ENCODE measurements at places on chromosomes 2 and 18.

DNA sequence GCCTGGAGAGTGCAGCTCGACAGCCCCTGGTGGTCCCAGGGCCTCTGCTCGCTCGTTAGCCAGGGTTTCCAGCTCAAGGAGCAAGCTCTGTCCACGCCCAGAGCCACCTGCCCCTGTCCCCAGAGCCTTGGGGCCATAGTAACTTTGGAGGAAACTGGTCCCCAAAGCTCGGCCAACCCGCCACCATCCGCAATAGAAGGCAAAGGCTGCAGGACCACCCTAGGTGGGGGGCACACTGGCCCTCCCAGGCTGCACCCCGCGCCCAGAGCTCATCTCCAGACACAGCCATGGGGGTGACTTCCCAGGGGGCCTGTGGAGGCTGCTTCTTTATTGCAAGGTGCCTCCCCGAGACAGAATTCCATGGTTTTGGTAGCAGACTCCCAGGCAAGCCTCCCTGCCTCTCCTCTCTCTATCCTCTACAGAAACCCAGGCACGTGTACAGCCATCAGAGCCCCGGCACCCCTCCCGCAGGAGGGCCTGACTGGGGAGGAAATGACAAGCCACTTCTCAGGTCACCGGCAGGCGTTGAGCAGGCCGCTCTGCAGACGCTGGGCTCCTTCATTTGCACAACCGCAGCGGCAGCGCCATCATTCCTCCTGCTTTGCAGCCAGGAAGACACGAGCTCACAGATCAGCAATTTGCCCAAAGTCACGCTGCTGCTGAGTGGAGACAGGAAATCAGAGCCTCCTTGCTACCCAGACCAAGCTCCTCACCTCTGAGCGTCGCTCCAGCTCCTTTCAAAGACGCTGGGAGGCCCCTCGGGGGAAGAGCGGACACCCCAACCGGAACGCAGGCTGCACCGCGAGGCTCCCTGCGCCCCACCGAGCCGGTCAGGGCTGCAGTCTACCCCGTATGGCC is 80.2 kb downstream of the NDUFA10 start:
- DNase-seq = no peak

DNA sequence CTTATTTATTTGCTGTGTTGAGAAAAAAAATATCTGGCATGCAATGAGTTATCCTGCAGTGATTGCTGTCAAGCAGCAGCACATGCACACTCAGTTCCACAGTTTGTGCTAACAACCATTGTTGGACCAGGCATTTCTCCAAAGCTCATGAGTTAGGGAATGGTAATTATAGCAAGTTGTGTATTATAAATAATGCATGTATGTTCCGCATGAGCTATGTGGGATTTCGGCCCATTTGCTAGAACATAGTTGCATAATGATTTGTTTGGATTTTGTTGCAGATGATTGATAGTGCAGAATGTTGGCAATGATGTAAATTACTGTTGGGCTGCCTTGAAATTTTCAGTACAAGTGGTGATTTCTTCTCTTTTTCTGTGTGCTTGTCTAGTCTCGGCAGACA is 10.7 kb downstream of the KCNJ3 start:
- DNase-seq = no peak

GRCh38 chr18:8990276-8991031 is 112.0 kb upstream of the NDUFV2 start:
- DNase-seq = no peak

DNA sequence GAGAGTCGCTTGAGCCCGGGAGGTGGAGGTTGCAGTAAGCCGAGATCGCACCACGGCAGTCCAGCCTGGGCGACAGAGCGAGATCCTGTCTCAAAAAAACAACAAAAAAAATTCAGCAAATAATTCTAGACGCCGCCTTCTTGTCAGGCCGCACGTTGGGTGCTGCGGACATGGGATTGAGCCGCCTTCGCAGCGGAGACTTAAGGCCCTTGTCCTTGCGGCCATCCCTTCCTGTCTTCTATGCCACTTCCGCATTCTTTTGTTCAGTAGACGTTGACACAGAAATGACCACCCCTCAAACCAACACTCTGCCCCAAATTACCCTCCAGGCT is 15.8 kb downstream of the PTPN18 start:
- no peak for DNase-seq

GRCh38 chr2:138237667-138238384 is 263.7 kb upstream of the SPOPL start:
- DNase-seq = no peak

DNA sequence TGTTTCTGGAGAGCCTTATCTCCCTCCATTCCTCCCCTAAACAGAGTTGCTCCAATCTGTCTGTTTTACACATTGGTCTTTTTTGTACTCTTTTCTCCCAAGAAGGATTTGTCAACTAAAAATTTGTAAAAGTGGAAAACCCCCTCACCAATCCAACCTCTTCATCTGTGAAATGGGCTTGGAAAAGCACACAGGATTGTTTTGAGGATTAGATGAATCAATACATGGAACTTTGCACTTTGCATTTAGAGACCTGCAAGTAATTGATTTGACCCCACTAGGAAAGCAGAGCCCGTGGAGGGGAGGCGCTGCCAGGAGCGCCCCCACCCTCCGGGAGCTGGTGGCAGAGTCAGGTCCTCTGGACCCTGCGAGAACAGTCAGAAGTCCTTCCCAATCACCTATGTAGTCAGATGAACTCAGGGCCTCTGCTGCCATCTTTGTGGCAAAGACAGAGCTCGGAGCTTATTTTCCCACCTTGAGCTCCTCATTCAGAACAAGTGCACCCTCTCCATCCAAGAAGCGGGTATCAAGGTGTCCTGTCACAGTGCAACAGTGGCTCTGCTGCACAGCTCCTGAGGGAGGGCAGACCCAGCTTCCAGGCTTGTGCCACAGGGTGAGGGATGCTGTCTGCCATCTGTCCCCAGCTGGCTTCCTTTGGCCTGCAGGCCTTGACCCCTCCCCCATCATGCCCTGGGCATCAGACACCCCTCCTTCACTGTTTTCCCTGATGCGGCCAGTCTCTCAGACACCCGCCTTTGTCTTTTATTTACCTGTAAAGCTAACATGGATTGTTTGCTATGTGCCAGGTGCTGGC is 1.7 kb upstream of the TMEM185B start:
- no peak for DNase-seq

DNA sequence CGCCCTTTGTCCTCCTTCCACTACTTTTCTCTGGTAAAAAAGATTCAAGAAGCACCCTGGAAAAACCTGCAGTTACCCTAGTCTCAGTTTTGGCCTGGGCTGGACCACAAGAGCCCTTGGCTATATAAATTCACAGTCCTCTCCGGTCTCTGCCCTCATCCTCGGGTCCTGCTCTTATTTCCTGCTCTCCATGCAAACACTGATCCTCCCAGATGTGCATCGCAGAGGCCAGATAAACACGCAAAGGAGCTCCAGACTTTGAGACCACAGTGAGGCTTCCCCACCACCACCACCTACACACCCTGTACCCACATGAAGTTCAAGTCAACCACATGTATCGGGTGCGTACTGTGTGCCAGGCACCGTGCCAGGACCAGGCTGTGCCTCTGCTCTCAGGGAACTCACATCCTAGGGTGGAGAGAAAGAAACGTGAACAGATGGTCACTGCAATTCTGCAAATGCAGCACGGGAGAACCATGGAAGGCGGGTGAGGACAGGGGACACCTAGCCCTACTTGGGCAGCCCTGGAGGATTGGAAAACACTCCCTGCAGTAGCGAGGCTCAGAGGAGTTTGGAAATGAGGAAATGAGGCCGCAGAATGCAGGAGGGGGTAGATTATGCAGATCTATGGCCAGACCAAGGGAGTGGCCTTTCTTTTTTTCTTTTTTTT is 7.4 kb downstream of the CTDSP1 start:
- DNase-seq = no peak

DNA sequence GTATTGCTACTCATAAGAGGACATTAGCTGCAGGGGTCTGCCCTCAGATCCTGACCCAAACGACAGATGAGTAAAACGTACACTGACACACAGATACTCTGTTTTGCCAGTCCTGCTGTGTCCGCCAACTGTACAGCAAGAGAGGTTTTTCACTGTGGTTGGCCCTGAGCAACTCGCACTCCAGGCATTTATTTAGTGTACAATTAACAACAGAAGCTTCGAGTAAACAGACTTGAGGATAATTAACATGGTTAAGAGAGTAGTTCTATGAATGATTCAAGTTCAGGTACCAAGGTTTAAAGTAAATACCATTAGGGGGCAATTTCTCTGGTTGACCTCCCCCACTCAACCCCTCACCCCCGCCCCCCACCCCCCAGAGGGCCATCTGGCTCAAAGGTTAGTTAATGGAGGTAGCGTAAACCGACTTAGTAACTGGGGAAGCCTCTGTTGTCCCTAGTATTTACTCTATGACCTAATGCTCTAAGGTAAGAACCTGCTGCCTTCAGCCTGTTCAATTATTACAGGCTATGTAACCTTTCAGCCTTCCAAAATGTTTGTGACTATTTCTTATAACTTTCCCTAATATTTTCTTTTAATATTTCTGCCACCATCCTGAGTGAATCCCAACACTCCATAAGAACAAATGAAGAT is 103.9 kb upstream of the XIRP2 start:
- no peak for DNase-seq

GRCh38 chr2:38794235-38794946 is 16.4 kb downstream of the GEMIN6 start:
- DNase-seq = no peak

DNA sequence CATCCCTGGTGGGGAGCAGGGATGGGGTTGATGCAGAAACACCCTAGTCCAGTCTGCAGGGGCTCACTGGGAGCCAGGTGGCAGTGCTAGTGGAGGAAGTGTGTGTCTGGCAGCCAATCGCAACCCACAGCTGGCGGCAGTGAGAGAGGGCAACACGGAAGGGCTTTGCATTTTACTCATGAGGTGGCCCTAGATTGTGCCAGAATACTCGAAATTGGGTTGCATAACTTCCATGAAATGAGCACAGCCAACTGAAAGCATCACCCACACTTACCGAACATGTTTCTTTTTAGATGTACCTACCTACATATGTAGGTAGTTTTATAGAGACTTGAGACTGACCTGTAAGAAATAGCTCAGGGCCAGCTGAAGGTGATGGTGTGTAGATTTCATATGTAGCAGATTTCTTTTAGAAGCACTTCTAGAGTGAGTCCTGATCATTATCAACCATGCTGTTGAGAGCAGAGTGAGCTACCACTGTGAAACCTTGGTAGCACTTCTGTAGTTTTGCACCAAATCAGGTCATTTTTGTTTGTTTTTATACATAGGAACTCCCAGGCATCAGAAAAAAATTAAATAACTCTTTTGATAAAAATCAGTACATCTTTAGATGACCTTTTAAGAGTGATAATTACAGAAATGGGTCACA is 13.0 kb downstream of the IL18R1 start:
- DNase-seq = no peak

DNA sequence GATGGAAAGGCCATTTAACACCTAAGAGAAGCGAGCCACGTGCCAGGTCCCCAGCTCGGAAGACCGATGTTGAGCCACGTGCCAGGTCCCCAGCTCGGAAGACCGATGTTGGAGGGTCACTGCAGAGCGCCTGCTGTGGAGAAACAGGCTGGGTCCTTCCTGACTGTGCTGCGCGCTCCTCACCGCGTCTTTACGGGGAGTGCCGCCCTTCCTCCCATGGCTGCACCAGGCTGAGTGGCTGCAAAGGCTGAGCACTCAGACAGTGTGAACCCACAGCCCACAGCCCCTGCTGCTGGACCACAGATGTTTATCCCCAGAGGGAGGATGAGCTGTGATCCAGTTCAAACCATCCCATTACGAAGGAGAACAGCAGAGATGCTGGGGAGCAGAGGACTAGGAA is 55.7 kb downstream of the RTP5 start:
- DNase-seq = no peak

DNA sequence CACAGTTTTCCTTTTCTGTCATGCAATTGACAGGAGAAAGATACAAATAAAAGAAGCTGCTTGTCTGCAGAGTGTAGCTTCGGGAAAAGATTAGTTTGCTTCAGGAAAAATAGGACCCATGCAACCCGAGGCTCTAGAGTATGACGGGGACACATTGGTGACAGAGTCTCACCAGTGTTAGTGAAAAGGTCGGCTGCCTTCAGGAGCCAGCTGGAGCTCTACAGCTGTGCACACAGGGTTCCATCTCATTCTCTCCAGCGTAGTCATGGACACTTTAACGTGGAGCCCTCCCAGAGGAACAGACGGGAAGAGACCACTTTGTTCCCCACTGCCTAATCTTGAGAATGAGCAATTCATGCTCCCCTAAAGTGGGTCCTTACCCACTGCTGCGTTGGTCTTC is 42.9 kb downstream of the FECH start:
- no peak for DNase-seq

DNA sequence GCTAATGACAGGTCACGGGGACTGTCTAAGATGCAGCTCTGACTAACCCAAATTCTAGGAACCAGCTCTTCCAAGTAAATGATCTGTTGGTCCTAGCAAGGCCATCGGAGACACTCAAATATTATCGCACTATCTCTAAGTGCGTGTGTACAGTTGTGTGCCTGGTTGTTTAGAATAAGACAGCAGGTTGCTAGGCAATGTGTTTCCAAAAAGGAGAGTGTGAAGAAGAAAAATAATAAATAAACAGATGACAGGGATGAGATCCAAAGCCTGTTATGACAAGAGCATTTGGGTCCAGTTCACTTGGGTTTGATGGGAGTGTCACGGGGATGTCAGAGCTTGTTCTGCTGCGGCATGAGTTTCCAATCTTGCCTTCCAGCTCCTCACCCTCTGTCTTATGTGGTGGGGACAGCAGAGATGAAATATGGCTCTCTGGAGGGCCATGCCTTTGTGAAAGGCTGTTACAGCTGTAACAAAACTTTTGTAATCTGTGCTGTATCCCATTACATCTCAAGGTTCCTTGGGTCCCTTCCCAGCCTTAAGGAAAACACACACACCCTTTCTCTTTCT is 127.5 kb upstream of the TNP1 start:
- DNase-seq = no peak

GRCh38 chr2:109370399-109371035 is 241.5 kb downstream of the SH3RF3 start:
- DNase-seq = no peak

DNA sequence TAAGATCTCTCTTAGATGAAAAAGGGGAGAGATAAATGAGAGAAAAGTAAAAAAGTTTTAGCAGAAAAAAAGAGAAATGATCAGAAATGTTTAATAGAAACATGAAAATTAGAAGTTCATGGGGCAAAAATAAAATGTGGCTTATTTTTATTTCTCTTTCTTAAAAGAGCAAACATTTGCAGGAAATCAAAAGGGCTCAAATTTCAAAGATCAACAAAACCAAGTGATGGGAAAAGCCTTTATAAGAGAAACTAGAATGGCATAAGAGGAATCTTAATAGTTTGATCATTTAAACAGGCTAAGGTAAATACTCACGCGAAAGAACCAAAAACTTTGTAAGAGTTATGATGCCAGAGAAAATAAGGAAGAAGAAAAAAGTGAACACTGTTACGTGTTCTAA is 23.3 kb upstream of the DAW1 start:
- DNase-seq = no peak

All from neuronal stem cell (in vitro differentiated cells).